ENCODE measurements at places on chromosomes 1 and 21.

DNA sequence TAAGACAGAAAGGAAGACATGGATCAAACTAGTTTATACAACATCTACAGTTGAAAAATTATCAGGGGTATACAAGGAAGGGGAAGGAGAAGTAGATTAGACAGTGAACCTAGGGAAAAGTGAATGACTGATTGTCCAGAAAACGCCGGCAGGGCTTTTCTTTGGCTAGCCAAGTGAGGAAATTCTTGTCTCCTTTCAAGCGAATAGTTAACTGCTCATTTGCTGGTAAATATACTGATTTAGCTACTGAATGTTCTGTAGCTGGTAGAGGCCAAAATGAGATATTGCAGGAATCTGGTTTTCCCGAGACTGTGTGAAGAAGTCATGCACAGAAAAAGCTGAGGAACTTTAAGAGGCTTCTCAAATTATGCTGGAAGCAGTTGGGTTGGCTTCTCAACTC is 128.5 kb upstream of the ZNHIT6 start:
- no peak for DNase-seq

DNA sequence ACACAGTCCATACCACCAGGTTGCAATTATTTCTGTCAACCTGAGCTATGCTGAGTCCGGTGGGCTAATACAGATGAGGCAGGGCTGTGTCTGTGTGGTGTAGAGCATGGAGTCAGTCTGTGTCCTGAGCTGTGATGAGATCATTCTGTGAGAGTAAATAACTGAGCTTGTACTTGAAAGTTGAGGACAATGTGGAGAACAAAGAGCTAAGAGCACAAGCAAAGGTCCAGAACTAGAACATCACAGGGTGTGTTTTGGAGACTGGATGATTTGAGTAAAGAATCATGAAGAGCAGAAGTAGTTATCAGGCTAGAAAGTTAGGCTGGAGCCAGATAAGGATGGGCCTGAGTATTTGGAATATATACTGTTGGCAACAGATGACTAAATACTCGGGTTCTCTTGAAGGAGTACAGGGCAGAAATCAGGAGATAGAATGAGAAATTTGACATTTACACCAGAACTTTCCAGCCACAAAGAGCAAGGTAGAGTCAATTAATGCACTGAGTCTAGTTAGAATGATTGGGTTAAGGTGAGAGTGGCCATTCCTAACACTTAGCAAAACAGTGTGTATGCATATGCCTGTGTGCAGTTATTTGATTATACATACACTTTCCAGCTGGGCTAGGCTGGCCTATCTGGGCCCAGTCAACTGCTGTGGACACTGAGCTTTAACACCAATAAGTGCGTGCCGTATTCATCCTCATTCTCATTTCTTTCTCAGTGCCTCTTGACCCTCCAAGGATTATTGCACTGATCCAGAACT is 48.8 kb downstream of the LEPR start:
- no peak for DNase-seq

DNA sequence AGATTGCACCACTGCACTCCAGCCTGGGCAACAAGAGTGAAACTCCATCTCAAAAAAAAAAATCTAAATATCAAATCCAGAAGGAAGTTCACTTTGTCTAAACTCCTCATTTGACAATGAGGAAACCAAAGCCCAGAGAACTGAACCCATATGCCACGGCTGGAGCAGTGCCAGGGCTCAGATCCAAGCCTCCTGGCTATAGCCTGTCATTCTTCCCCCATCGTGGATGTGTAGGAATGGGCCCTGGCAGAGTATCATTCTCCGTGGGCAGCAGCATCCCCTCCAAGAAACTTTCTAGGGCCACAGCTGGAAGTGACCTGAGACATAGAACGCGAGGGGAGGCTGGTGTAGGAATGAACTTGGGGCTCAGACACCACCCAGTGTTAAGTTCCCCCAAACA is 47.2 kb downstream of the CAPN9 start:
- no peak for DNase-seq

- no peak for DNase-seq
Observed at GRCh38 chr1:67408148-67408547, 22.1 kb downstream of the SERBP1 start.

- no peak for DNase-seq
Observed at GRCh38 chr1:222653178-222653827, 35.4 kb downstream of the MIA3 start.

DNA sequence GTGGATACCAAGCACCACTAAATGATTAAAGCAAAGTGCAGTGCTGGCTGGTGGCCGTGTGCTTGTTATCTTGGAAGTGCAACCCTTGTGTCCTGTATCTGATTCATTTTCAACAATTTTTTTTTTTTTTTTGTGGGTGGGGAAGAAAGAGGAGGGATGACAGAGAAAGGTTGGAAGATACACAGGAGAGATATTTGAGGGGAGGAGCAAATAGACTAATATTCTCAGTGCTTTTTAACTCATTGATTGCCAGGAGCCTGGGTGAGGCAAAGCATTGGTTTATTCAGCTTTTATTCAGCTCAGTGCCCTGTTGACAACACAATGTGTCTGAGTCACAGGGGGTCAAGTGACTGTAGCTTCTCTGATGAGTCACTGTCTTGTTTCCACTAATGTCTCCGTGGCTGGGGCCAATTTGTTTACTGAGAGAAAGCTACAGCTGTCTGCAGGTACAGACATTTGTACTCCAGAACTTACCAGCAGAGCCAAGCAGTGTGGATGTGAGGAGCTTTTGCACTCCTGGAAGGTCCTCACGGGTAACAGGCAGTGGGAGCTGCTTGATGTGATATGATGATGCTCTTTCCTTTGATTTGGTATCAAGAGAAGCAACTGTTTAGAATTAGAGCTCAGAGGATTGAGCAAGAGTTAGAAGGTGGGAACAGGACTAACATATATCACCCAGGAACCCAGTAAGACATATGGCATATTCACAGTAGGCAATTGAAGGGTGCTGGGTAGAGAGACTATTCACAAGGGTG is 23.6 kb upstream of the DNM3 start:
- DNase-seq, result no peak

All from neuronal stem cell (in vitro differentiated cells).